Stimulated activated CD4-positive, alpha-beta T cell treated with anti-CD3 and anti-CD28 coated beads, TNF-alpha, amount 100 ng/mL, for 4 hours (primary cell): ENCODE measurements at places on chromosomes 1 and 21.

- no peak for DNase-seq
These were observed 33.4 kb downstream of the ADAMTS5 start for GRCh38 chr21:26933448-26933847.

- no peak for DNase-seq
These were observed 33.0 kb downstream of the AK4 start for GRCh38 chr1:65180977-65181376.

DNA sequence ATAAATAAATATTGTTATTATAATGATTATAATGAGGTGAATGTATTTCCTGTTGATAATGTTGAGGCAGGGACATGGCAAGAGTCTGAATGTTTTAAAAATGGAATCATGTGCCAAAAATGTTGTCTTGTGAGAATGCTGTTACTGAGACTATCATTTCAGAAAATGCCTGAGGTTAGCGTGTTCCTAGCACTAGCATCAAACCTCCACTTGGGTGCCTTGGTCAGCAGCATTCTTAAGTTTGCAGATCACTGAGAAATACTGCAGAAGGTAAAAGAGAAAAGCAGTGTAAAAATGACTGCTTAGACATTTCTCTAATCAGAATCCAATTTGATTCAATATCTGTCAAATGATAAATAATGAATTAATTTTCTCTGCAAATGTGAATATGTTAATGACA is 50.8 kb downstream of the OLFM3 start:
- no peak for DNase-seq

GRCh38 chr1:16905110-16905867 is 9.5 kb downstream of the RNU1-2 start:
- no peak for DNase-seq

GRCh38 chr1:40477678-40478053 is 576 bp downstream of the ZFP69 start:
- DNase-seq = no peak

DNA sequence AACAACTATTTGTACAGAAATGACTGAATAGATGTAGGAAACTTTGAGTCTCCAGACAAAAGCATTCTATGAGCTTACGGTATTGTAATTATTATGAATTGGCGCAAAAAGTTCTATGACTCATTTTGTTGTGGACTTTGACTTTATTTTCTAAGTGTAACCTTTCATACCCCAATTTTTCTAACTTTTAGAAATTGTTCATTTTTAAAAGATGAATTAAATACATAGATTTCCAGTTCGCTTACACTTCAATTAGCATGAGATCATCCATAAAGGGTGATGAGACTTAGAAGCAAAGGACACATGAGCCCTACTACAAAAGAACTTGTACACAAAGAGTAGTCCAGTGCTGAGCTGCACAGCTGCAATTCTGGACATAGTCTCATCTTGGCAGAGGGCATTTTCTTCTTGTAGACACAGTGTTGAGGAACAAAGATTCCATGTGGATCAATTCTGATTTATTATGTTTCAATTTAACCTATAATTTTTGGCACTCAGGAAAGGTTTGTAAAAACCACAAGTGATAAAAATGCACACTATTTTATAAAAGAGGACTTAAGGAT is 431.1 kb downstream of the LRRIQ3 start:
- DNase-seq = no peak

DNA sequence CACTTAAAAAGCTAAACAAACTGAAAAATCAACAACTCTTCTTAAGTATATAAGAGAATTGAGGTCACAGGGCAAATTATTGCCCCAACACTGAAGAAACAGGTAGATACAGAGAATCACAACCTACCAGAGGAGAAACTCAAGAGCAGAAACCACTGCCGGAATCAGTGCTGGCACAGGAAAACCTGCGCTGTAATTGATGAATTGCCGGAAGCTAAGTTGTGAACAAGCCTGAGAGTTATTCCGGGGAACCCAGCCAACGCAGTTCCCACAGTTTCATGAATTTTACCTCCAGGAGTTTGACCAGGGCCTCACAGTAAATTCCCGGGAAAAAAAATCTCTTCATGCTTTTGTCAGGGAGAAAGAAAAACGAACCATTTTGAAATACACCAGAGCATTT is 657.1 kb upstream of the BRINP3 start:
- no peak for DNase-seq

- DNase-seq = no peak
These were observed 122.4 kb upstream of the ARHGEF16 start for GRCh38 chr1:3332043-3332442.

GRCh38 chr1:89892816-89893215 is 72.0 kb downstream of the LRRC8D start:
- no peak for DNase-seq

- no peak for DNase-seq
These were observed 187.4 kb upstream of the KCNK2 start for GRCh38 chr1:214895011-214895600.

GRCh38 chr1:62177621-62178020 is 17.0 kb upstream of the L1TD1 start:
- DNase-seq = no peak

- DNase-seq = no peak
These were observed 82.3 kb downstream of the CYYR1 start for GRCh38 chr21:26490771-26491170.

GRCh38 chr21:43694437-43695079 is 24.4 kb upstream of the PDXK start:
- no peak for DNase-seq

DNA sequence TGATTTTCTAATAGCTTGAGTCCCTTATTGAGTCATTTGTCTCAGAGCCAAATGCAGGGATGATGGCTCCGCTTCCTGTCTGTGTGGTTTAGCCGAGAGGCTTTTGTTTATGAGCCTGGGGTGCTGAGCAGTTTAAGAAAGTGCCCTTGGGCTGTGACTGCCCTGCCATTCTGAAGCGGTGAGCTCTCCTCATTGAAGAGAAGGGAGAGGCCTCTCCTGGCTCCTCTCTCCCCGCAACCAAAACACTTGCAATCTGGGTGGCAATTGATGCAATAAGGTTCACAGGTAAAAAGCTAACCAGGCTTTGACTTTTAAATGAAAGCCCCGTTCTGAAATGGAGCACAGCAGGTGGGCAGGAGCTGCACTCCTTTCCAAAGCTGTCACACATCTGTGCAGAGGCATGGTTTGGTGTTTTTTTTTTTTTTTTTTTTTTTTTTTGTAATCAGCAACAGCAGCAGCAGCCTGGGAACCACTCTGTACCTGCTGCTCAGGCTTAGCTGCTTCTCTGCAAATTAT is 403.7 kb downstream of the SIPA1L2 start:
- DNase-seq = no peak

DNA sequence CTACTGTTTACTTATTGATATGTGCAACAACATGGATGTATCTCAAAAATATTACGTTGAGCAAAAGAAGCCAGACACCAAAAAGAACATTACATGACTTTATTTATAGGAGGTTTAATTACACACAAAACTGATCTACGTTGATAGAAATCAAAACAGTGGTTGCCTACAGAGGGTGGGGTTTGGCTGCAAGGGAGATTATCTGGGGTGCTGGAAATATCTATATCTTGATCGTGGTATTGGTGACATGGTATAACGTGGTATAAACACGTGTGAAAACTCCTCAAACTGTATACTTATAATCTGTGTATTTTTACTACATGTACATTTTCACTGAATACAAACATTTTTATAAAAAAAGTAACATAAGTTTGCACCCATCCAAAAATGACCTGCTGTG is 38.9 kb downstream of the S1PR1 start:
- DNase-seq = no peak

GRCh38 chr21:35007348-35007747 is 41.8 kb downstream of the RUNX1 start:
- no peak for DNase-seq

DNA sequence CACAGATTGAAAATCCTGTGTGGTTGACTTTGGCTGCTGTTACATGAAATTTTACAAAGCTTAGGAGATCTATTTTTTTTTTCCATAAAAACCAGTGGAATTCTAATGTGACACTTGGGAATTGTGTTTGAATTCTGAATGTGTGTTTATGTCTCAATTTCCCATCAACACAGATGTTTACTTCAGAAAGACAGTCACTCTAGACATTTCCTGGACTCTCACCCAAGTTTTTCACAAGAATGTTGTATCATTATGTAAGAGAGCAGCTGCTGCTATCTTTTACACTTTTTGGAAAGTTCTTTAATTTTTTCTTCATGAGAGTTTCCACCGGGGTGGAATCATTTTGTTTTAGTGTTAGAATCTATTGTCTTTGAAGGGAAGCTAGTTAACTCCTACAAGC is 210.1 kb downstream of the GIPC2 start:
- DNase-seq = no peak

DNA sequence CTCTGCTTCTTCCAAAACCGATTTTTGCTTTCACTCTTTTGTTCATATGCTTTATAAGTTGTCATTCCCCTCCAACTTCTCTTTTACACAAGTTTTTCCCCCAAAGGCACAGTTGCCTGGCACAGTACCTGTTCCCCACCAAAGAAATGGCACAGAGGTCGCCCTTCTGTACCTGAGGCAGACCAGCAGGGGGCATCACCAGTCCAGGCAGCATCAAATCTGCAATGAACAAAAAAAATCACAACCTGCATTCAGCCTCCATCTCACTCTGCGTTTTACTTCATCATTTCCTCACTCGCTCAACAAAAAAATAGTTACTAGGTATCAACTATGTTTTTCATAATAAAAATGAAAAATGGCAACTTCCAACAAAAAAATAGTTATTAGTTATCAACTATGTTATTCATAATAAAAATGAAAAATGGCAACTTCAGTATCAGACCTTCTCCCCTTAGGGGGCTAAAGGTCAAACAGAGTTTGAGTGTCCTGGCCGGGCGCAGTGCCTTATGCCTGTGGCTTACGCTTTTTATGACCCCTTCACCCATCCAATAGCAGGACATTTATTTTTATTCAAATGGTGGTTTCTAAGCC is 4.1 kb downstream of the EIF2D start:
- no peak for DNase-seq

- DNase-seq = no peak
These were observed 4.2 kb downstream of the RAP1GAP start for GRCh38 chr1:21664806-21665588.

- no peak for DNase-seq
These were observed 202.7 kb upstream of the FOXD3 start for GRCh38 chr1:63119575-63120155.

- DNase-seq = no peak
These were observed 303.4 kb upstream of the PRMT6 start for GRCh38 chr1:106753066-106753465.

DNA sequence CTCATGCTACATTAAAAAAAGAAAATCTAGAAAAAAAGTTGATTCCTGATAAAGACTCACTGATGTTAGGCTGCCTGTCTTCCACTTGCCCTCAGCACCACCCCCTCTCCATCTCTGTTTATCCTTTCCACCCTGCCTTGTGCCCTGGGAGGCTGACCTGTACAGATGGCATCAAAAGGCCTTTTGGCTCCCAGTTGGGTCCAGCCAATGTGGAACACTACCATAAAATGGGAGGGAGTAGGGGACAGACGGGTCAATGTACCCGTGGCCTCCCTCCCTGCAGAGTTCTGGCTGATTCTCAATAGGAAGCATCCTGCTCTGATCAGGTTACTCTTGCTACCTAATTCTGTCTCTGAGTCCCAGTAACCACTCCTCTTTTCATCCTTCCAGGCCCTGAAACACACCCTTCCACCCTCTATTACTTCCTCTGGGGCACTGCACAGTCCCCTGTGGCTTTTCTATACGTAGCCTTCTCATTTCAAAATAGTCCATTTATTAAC is 300.0 kb downstream of the HHIPL2 start:
- DNase-seq = no peak

DNA sequence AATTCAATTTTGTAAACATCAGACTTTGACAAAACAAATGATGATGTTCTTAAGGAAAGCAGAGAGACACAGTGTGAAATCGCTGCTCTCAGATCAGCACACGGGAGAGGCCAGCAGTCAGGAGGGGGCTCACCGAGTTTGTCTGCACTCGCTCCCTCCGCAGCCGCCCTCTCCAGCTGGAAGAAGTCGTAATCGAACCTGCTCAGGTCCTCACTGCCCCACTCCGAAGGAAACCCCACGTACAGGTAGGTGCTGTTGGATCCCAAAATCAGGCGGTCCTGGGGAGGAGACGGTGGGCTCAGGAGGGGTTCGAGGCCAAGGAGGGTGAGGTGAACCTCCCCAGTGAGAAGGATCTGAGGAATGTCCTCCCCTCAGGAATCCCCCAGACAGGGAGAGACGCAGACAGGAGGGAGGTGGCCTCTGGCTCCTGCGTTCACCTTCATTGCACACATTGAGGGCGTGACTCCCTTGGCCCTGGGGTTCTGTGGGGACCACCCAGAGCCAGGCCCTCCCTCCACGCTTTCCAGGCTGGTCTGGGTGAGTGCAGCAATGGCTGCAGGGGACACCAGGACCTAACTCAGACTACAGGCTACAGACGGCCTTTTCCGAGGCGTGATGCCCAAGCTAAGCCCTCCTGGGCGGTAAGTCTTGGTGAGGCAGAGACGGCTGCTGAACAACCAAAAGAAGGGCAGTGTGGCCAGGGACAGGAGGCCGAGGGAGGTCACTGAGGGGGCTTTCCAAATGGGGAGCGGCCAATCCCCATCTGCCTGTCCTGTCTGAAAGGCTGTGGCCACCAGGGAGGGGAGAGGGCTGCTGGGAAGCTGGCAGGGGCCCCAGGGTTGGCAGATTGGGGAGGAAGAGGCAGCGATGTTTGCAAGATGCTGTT is 65.5 kb downstream of the SCCPDH start:
- no peak for DNase-seq

- no peak for DNase-seq
These were observed 63.4 kb downstream of the LYPLAL1 start for GRCh38 chr1:219236933-219237610.

- DNase-seq = no peak
These were observed 81.7 kb downstream of the ARID4B start for GRCh38 chr1:235246022-235246948.

DNA sequence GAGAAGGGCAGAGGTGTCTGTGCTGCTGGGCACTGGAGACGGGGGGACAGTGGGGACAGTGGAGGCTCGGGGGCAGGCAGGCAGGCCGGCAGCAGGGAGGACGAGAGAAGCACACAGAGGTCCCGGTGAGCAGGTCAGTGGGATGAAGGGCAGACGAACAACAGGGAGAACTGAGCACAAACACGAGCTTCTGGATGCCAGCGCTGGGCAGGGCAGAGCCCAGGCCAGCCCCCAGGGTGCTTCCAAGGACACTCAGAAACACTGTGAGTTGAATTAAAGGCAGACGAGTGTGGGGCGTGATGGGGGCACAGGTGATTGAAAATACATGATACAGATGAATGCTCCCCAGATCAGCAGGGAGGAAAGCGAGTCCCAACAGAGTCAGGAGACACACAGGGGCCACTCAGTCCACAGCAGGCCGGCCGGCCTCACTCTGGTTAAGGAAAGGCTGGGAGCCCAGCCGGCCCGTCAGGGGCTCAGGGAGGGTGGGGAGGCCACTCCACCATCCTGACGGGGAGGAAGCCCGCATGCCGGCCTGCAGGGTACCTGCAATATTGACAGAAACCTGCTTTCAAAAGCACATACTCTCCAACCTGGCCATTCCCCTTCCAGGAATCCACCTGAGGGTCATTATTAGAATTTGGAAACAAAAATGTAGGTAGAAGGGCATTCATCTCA is 14.1 kb downstream of the SLC19A1 start:
- DNase-seq = no peak

DNA sequence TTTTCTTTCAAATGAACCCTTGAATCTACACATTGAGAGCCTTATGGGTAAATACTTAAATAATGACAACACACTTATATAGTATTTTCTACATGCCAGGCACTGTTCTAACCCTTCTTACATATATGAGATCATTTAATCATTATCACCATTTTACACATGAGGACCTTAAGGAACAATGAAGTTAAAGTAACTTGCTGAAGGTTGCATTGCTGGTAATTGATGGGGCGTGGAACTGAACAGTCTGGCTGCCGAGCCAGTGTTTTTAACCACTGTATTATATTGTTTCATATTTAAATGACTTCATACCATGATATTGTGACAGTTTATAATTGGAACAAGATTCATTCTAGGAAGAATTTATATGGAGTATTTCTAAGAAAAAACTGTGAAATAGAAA is 111.9 kb upstream of the TENT5C start:
- DNase-seq = no peak
